ENCODE measurements at places on chromosomes 7 and 10.
A peak's percentile ranks its signal among the peaks of the same experiment; 100 is the strongest.

- DNase-seq: no peak
Measured at GRCh38 chr7:101093906-101094305, 8.6 kb downstream of the TRIM56 start.

DNA sequence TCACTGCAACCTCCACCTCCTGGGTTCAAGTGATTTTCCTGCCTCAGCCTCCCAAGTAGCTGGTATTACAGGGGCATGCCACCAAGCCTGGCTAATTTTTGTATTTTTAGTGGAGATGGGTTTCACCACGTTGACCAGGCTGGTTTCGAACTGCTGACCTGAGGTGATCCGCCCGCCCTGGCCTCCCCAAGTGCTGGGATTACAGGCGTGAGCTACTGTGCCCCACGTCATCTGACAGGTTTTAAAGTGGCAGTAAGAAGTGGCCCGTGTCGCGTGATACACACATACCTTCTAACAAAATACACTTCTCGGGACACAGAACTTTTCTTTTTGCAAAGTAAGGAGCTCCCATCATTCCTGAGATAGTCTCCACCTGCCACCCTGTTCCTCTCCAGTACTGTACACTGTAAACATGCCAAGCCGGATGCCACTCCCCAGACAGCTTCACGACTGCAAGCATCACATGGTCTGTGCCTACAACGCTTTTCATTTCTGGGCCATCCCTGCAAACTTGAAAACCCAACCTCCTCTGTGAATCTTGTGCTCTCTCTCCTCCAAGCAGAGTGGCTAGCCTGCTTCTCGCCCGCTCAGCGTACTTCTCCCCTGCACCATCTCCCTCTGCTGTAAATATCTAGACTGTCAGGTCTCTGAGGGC, 256.3 kb upstream of the KLF14 start:
- DNase-seq: peak; percentile 54

- no peak for DNase-seq
Measured at GRCh38 chr7:1807821-1808600, 137.9 kb downstream of the ELFN1 start.

DNA sequence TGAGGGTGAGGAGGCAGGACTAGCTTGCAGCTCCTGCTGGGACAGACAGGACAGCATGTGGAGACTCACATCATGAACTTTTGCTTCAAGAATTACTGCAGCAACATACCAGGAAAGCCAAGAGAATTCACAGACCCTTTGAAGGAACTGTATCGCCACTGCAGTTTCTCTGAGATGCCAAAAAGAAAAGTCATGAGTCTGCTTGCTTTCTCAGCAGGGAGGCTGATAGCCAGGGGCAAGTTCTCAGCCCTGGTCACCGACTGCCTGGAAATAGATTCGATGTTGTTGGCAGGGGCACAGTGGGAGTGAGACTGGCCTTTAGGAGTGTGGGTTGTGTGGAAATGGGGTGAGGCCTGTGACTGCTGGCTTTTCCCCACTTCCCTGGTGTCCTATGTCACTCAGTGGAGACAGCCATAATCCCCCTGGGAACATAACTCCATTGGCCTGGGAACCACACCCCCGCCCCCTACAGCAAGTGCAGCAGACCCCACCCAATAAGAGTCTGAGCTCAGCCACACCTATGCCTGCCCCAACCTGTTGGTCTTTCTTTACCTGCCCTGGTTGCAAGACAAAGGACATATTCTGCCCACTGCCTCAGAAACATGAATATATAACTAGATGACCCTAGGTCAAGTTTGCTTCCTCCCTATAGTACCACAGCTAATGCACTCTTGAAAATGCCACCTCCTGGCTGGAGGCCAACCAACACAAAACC, 1.6 kb upstream of the SAMD9 start:
- no peak for DNase-seq

DNA sequence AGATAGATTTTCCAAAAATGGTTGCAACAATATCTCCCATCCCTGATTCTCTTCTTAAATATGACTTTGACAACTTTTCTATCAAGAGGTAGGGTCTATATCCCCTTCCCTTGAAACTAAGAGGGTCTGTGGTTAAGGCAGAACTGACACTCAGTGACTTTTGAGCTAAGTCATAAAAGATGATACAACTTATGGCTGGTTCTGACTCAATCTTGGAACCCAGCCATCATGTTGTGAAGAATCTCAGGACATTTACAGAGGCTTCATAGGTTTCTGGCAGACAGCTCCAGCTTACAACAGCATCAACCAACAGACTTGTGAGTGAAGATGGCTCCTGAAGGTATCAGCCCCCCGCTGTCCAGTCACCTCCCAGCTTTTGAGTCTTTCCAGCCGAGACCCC, 203.5 kb downstream of the RNLS start:
- no peak for DNase-seq

- no peak for DNase-seq
Measured at GRCh38 chr7:53473371-53473770, 437.9 kb downstream of the POM121L12 start.

GRCh38 chr10:83673316-83673715, 466.0 kb upstream of the GHITM start:
- DNase-seq: no peak

DNA sequence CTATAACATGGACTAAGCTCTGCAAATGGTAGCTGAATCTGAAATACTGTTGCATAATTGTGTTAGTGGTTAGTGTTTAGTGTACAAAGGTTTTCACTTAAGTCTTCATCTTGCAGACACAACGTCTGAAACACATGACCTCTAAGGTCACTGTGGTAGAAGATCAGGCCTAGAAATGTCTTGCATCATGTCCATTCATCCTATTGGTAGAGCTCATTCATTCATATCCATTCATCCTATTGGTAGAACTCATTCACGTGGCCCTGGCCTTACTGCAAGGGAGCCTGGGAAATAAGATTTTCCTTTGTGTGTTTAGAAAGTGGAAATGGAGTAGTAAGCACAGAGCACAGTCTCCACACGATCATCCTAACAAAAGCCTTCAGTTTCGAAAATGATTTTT, 485.8 kb downstream of the PLXNA4 start:
- no peak for DNase-seq

GRCh38 chr7:2019711-2020511, 212.8 kb downstream of the MAD1L1 start:
- DNase-seq: peak; percentile 51

- no peak for DNase-seq
Measured at GRCh38 chr7:150903606-150904005, 51.3 kb downstream of the AOC1 start.

DNA sequence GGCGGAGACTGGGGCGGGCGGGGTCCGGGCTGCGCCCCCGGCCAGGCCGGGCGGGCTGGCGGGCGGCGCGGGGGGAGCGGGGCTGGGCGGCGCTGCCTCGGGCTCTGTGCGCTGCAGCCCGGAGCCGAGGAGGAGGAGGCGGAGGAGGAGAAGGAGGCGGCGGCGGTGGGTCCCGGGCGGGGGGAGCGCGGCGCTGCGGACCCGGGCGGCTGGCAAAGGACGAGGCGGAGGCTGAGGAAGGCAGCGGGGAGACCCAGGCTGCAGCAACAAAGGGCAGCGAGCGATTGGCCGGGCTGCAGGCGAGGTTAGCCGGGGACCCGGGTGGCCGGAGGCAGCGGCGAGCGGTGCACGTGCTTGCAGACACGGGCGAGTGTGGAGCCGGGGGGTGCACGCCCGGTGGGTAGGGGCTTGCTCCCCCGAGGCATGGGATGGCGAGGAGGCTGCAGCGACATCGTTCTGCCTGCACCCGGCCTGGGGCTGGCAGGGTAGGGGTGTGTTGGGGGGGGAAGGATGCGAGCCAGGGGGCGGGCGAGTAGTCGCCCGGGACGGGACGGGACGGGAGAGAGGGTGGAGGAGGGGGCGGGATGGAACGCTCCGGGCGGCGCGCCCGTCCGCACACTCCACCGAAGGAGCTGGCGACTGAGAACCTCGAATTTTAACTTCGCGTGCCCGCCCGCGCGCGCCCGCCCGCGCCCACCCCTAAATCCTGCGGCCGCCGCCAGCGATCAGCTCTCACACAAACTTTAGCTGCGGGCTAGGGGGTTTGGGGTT, 844 bp upstream of the KAT6B start:
- DNase-seq: peak; percentile 73

- DNase-seq: no peak
Measured at GRCh38 chr7:123355576-123356190, 155.9 kb upstream of the SLC13A1 start.

DNA sequence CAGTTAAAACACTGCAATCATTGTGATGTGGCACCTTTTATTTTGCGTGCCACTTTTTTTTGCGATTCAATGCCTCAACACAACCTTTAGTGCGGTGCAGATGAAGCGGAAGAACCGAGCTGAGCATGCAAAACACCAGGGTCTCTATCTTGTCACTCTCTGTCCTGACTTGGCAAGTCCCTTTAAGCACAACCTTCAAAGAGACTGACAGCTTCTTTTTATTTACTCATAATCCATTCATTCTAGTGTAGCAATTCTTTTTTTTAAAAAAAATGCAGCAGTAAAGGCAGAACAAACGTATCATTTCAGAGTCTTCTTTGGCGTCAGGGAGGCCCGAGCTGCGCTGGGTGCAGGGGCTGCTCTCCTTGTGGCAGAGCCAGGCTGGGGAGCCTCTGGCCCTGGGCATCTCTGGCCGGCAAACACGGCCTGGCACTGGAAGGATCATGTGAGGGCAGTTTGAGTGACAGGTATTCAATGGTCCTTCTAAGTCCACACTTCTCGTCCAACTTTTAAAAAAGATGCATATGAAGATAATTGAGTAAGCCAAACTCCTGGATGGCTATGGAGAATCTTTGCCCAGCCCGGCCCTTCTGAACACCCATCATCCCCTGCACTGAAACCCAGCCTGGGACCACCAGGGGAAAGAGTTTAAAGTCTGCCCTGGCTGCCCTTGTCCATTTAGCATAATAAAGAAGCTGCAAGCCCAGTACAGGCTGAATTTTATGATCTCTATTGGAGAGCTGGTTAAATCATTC, 3.9 kb downstream of the PTF1A start:
- DNase-seq: no peak

DNA sequence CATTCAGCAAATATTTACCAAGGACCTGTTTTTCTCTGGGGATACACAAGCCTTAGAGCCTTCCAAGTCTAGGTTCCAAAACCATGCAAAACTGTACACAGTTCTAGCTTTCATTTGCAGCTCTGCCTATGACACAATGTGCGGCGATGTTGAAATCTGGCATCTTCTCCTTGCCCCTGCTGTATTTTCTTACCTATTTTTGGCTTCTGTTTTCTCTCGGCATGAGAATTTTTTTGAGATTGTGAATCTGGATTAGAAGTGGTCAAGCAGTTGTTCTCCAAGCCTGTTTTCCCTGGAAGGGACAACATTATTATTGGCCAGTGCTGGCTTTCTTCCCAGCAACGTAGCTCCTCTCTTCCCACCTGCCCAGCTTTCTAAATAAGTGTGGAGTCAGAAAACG, 176.3 kb downstream of the CREB5 start:
- no peak for DNase-seq

DNA sequence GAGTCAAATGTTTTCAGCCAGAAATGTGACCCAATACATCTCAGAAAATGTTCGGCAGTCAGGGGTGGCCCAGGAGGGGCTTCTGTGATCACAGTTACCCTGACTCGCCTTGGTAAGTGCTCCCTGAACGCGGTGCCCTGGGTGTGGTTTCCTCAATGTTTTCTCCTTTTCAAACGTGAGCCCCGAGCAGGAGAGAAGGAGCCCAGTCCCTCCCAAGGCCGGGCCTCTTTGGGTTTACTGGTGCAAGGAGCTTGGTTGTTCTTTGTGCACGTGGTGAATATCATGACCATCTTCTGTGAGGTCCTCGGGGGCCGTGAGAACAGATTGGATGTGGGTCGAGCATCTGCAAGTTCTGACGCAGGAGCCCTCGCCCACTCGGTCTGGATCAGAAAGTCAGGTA, 55.8 kb upstream of the VIPR2 start:
- no peak for DNase-seq
